Neural progenitor cell (in vitro differentiated cells): ENCODE measurements at places on chromosomes 11 and 22.

DNA sequence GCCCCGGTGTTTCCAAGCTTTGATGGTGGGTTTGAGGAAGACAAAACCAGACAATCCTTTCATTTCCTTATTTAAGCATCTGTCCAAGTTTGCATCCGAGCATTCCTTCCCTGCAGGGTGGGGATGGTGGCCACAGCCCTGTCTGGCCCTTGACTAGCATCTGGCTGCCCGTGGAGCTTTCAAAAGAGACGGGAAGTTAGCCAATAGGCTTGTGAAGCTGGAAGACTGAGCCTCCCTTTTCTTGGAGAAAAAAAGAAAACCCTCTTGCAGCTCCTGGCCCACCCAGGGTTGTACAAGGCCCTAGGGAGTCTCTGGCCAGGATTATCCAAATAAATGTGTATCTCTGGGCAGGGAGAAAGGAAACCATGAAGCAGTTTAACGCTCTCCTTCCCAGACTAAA lies 60.6 kb downstream of the MICAL2 start:
- DNase-seq, result no peak

DNA sequence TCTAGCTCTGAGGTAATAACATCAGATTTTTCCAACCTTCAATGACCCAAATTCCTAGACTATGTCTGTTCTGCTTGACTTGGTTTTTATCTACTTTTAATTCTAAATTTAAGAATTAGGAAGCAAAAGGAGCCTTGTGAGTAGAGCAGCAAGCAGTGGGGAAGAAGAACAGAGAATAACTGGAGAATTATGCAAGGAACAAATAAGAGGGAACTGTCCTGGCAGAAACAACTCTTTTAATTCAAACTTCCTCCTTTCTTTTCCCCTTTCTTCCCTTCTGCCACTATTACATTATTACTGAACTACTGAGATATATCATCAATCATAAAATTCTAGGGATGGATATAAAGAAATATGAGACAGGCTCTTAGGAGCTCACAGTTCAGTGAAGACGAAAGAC lies 276.1 kb downstream of the SBF2 start:
- no peak for DNase-seq

DNA sequence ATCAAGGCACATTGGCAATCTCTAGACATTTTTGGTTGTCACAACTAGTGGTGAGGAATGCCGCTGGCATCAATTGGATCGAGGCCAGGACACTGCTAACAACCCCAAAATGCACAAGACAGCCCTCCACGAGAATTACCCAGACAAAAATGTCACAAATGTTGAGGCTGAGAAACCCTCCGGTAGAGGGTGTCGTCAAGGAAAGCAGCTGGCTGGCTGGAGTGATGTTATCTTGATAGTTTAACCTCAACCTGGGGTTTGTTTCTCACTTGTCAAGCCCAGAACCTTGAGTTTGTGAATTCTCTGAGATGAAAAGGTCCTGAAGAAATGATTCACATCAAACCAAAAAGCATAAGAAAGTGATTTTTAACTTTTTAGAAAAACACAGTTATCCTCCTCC lies 21.1 kb upstream of the TMPRSS13 start:
- no peak for DNase-seq

DNA sequence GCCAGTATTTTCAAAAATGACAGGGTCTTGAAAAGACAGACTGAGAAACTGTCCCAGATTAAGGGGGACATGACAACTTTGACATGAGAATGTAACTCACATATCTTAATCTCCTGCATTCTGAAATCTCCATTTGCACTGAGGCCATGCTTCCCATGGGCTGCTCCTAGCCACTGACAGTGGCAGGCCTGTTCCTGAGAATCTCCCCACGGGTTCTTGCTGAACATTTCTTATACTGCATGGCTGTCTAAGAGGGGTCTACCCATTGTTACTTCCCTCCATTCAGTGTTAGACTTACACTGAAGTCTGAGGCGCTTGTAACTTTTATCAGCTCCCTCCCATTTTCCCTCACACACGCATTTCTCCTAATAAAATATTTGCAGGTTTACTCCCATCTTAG lies 1.5 kb downstream of the CEP295 start:
- DNase-seq, result peak; percentile 10

DNA sequence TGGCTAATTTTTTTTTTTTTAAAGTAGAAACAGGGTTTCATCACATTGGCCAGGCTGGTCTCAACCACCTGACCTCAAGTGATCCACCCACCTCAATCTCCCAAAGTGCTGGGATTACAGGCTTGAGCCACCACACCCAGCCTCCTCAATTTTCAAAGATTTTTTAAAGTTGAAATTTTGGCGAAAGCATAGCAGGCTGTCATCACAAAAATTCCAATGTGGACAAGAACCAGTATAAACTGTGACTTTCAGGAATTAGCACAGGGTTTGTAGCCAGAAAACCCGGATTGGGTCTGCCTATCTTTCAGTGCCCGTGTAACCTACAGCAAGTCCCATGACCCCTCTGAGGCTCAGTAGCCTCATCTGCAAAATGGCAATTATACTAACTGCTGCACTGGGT lies 80.2 kb downstream of the SGSM3 start:
- DNase-seq, result no peak

- no peak for DNase-seq
These were observed 42.5 kb downstream of the SVIP start for GRCh38 chr11:22787055-22787454.

DNA sequence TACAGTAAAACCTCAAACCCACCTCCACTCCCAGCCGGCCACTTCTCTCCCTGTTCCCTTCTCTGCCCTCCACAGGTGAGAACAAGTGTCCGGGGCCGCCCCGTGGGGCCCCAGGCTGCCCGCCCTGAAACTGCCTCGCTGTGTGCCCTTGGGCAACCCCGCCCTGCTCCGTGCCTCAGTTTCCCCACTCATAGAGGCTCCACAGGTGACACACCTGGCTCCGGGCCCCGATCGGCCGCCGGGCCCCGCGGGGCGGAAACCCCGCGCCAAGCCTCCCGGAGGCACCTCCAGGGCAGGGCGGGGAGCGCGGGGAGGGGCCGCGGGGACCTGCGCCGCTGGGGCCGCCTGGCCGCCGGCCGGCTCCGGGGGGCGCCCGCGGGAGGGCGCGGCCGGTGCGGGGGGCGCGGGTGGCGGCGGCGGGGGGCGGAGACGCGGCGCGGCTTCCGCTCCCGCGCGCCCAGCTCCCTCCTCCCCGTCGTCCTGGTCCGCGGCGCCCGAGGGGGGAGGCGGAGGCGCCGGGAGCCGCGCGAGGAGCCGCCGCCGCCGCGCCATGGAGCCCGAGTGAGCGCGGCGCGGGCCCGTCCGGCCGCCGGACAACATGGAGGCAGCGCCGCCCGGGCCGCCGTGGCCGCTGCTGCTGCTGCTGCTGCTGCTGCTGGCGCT lies at the start of gene LRP5:
TSS of gene LRP5 (plus strand) at position 475 of the 663 bp plus-strand sequence. CDS start at position 599, 124 bp downstream.
- DNase-seq, result peak; percentile 73

DNA sequence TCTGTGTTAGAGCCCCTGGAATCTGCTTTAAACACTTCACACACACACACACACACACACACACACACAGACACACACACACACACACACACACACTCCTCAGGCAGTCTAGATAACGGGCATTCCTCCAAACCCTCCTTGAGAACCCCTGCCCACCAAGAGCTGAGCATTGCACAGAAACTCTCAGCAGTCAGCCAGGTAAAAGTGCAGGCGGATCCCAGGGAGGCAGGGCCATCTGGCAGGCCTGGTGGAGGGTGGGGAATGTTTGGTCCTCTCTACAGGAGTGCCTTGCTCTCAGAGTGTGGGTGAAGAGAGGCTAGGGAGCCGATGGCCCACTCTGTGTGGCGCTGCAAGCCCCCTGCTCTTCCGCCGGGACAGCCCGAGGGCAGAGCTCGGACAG lies 190.2 kb downstream of the BUD13 start:
- no peak for DNase-seq

GRCh38 chr22:32646476-32646875 lies 155.0 kb upstream of the TIMP3 start:
- no peak for DNase-seq

GRCh38 chr11:111445586-111445985 lies 66.5 kb upstream of the POU2AF1 start:
- no peak for DNase-seq

DNA sequence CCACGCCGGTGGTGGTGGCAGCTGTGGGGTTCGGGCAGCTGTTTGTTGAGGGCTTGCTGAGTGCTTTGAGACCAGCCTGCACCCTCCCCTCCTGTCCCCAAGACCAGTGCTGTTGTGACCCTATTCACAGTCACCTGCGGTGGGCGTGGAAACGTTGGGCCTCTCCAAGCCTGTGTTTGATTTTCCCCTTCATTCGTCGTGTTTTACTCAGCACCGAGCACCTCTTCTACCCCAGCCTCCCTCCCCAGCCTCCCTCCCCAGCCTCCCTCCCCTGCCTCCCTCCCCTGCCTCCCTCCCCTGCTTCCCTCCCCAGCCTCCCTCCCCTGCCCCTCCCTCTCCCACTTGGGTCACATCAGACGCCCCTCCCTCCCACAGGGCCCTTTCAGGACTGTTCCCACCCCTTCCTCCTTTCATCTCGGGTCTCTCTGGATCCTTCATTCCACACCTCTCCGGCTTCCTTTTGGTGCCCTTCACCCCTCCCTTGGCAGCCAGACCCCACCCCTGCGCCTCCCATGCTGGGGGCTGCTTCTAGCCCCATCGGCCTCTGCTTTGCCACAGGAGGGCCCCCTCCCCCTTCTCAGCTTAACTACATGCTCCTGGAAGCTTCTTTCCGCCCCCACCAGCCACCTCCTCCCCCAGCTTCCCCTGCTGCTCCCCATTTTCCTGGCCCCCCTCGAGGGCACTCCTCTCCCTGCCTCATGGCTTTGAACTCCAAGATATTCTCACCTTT lies 14.8 kb downstream of the FRMD8 start:
- no peak for DNase-seq

GRCh38 chr11:130145975-130146776 lies 13.4 kb upstream of the ST14 start:
- DNase-seq, result no peak

GRCh38 chr22:26360169-26360885 lies 68.7 kb upstream of the ASPHD2 start:
- peak; percentile 83 for DNase-seq
